ENCODE measurements at places on chromosomes 3 and 15. TPM values are rescaled to one million over a fixed set of nuclear protein-coding genes. Genes with fewer than 3 reads are reported as not detected.

DNA sequence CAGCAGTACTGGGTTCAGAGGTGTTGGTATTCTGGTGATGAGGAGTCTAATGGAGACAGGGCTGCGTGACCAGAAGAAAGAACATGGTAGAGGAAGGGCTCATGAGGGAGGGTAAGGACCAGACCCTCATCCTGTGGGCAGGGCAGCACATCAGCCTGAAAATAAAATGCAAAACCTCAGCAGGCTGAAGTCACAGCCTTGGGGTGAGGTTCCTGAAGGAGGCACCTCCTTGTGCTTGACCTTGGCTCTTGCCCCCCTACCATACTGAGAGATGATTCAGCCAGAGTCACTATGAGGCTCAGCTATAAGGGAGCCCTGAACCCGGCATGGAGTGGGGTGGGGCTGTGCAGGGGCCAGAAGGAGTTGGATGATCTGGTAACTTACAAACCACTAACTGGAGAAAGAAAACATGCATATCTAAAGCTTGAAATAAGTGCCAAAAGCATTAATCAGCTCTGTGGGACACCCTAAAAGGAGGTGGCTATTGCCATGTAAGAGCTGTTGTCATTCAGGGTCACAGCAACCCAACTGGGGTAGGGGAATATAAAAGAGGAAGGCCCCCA is 60.2 kb downstream of the CORO2B start:
- DNase-seq: peak; percentile 26

DNA sequence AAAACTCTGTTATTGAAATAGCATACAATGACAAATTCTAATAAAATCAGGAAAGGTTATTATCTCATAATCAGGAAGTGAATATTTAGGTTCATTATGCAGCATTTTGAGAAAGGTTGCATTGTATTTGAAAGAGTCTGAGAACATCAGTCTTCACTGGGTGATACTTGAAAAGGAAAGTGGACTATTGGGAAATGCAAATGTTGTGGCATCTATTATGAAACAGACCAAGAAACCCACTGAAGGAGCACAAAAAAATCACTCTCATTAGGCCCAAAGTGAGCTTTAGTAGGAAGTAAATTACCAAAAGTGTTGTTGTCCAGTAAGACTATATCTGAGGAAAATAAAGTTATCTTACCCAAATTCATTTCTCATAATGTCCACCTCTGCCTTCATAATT is 90.8 kb downstream of the ZPLD1 start:
- DNase-seq: no peak

GABRR3 gene
- not detected for total RNA-seq

GRCh38 chr3:35921718-35922117 is 282.4 kb downstream of the ARPP21 start:
- no peak for DNase-seq

NEO1 gene
- total RNA-seq: 44.8 TPM

FMN1 gene
- 33.5 TPM for total RNA-seq

Data from upper lobe of right lung (tissue), 1 donor.